ENCODE measurements at places on chromosomes 11 and 22.

GRCh38 chr11:111452146-111452545 lies 60.0 kb downstream of the BTG4 start:
- DNase-seq = no peak

DNA sequence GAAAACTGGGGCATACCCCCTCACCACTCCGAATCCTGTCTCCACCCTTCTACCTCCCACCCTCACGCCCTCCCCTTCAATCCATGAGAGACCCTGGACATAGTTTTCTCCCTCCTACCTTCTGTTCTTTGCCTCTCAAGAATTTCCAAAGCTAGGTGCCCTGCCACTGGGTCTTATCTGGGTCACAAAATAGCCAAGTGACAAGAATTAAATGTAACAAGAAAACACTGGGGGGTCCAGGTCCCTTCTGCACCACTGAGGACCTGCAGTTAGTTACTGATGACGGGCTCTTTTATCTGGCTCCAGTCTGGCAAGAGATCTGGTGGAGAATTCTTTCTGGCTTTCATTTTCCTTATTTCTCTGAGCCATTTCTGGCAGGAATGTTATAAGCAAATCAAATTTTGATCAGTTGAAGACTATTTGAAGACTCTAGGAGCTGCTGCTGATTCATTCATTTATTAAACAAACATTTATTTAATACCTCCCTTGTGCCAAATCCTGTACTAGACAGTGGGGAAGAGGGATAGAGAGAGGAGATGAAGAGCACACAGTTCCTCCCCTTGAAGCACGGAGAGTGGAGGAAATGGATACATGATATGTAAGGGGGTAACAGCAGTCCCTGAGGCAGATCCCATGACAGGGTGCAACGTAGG lies 135.2 kb downstream of the RRAS2 start:
- no peak for DNase-seq

GRCh38 chr22:24133187-24133965 lies 47.9 kb upstream of the SUSD2 start:
- peak; percentile 49 for DNase-seq

DNA sequence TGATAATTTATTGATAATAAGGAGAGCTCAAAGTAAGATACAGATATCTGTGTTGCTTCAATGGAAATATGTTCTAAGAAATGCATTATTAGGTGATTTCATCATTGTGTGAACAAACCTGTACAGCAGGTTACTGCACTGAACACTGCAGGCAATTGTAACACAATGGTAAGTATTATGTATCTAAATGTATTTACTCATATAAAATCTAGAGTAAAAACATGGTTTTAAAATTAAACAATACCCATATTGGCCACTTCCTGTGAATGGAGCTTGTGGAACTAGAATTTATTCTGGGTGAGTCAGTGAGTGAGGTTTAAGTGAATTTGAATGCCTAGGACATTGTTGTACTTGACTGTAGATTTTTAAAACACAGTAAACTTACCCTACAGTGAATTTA lies 722.9 kb upstream of the RAG2 start:
- no peak for DNase-seq

- peak; percentile 11 for DNase-seq
Observed at GRCh38 chr22:49724030-49724892, 103.4 kb downstream of the BRD1 start.

DNA sequence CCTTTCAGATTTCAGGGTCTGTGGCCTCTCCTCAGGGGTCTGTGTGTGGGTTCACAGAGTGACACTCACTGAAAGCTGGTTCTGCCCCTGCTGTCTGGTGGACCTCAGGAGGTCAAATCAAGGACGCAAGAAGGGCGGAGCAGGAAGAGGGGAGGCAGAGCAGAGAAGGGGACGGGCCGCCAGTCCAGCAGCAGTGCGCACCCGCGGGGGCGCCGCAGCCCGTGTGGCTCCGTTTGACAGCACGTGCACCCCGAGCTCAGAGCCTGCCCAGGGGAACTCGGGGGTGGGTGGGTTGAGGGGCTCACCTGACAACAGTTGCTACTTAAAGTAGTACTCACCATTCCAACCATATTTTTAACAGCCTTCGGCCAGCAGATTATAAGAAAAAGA lies 71.4 kb upstream of the PITPNB start:
- DNase-seq = no peak

GRCh38 chr11:122405547-122406341 lies 249.8 kb upstream of the UBASH3B start:
- no peak for DNase-seq

- no peak for DNase-seq
Observed at GRCh38 chr11:121534131-121535093, 81.6 kb upstream of the SORL1-AS1 start.

- DNase-seq = no peak
Observed at GRCh38 chr11:119728211-119728626, 781 bp downstream of the NECTIN1 start.

GRCh38 chr11:121112498-121113455 lies 11.7 kb downstream of the TECTA start:
- peak; percentile 6 for DNase-seq
